ENCODE measurements at places on chromosomes 12 and 14.
A peak's percentile ranks its signal among the peaks of the same experiment; 100 is the strongest.

GRCh38 chr12:63069860-63070617 is 81.0 kb downstream of the AVPR1A start:
- DNase-seq, result no peak

DNA sequence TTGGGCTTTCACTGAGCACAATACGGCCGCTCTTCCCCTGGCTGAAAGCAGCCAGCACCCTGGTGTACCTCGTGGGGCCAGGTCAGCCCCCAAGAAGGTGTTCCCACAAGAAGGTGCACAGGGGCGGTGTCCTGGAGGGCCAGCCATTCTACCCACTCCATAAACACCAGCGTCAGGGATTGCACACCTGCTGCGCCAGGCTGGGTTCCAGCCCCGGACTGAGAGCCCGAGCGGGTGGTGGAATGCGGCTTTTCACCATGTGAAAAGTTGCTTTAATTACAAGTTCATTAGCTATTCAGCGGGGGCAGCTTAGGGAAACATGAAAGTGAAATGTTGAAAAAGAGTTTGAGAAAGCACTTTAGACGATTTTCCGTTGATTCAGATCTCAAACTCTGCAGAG is 17.5 kb upstream of the MMP17 start:
- no peak for DNase-seq

DNA sequence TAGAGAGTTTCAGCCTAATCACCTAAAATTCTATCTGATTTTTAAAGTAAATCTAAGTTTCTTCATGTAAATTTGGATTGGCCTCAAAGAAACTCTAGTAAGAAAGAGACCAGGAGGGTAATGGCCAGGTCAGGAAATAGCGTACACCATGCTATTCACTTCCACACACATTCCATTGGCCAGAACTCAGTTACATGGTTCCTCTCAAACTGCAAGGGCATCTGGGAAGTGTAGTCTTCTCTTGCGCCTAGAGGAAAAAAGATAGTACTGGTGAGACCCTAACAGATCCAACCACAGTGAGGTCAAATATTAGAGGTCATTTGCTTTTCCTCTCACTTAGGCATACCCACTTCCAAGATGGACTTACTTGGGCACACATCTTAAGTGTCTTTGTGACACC is 39.1 kb downstream of the MBIP start:
- no peak for DNase-seq

DNA sequence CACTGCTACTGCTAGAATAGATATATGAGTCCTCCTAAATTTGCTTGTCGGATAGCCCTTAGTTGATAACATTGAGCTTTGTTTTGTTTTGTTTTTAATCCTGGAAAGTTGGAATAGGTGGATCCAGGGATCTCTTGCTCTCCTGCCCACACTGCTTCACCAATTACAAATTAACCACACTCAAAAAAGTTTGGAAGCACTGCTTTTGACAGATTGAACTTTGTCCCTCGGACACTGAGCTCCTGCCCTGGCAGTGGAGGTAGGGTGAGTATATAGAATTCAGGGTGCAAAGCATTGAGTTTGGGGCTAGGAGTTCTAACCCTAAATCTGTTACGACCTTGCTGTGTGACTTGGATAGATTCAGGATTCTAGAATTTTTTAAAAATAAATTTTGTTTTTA is 15.1 kb upstream of the SYNDIG1L start:
- DNase-seq, result no peak

GRCh38 chr12:132572106-132572505 is 38.3 kb downstream of the LRCOL1 start:
- no peak for DNase-seq

GRCh38 chr14:36069535-36069900 is 107.0 kb downstream of the PTCSC3 start:
- peak; percentile 72 for DNase-seq

DNA sequence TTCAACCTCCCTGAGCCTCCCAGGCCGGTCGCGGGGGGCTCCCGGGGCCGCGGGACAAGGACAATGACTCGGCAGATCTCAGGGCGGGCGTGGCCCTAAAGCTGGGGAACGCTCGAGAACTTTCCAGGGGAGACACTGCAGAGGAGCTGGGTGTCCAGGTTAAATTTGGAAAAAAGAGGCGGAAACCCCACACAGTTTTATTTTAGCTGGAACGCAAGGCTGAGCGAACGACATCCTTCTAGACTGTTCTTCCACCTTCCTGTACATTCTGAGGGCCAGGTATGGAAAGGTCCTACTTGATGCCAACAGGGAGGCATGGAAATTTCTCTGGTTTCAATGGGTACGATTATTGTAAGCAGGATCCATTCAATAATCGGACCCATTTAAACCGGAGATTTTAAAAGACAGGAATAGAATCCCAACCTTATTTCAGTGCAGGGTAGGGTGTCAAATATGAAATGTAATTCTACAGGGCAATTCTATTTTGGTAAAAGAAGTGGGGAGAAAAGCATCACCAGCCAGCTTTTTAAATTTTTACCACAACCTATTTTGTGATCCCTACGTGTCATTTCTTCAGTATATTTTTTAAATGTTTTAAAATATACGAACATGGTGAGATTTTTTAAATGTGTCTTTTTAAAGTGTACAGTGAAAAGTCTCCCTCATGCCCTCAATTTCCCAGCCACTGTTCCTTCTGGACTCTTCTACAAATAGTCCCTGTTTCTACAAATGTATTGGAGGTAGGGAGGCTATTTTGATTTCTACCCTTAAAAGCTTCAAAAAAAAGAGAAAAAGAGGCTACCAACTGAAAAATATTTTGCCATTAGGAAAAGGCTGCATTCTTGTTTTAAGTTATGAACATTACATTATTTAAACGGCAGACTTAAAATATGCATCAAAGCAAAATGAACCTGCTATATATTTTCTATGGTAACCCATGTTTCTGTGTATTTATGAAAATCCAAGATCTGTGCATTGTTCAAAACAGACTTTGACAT is 1.1 kb upstream of the UBC start:
- no peak for DNase-seq

- DNase-seq, result no peak
Measured at GRCh38 chr14:31990926-31991572, 86.1 kb upstream of the ARHGAP5 start.

GRCh38 chr14:55446833-55447232 is 6.4 kb upstream of the TBPL2 start:
- DNase-seq, result no peak

GRCh38 chr12:109773384-109774011 is 59.7 kb downstream of the TRPV4 start:
- no peak for DNase-seq

- DNase-seq, result peak; percentile 85
Measured at GRCh38 chr14:104150136-104151025, 12.0 kb downstream of the KIF26A start.

DNA sequence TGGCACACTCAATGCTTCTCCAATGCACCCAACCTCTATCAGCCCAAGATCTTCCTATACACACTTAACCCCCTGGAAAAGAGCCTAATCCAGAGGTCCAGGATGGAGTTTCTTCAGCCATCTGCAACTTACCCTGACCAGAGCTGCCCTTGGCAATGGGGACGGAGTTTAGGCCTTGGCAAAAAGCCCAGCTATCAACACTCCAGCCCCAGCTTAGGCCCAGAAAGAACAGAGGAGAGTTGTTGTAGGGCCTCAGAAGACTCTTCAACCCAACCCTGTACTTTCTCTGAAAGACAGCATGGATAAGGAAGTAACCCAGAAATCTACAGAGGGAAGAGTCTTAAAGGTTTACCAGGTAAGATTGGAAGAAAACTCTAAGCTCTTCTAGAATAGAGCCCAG is 219.3 kb upstream of the PELI2 start:
- no peak for DNase-seq

GRCh38 chr12:6887460-6887859 is 14.4 kb upstream of the SPSB2 start:
- no peak for DNase-seq

DNA sequence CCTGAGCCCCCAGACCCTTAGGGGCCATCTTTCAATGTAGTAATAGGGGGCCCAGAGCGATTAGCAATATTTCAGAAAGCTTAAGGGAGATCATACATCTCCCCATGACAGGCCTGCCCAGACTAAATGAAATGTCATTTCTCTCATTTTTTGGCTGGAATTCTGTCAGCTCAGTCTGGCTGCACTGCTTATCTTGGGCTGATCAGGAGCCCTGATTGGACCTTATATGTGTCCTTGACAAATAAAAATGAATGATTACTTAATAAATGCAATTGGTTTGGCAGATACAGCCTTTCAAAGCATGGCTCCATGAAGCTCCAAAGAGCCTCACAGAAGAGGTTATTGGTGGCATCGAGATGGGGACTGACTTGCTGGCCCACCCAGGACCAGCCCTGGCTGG is 121.9 kb downstream of the ADCK1 start:
- DNase-seq, result no peak

DNA sequence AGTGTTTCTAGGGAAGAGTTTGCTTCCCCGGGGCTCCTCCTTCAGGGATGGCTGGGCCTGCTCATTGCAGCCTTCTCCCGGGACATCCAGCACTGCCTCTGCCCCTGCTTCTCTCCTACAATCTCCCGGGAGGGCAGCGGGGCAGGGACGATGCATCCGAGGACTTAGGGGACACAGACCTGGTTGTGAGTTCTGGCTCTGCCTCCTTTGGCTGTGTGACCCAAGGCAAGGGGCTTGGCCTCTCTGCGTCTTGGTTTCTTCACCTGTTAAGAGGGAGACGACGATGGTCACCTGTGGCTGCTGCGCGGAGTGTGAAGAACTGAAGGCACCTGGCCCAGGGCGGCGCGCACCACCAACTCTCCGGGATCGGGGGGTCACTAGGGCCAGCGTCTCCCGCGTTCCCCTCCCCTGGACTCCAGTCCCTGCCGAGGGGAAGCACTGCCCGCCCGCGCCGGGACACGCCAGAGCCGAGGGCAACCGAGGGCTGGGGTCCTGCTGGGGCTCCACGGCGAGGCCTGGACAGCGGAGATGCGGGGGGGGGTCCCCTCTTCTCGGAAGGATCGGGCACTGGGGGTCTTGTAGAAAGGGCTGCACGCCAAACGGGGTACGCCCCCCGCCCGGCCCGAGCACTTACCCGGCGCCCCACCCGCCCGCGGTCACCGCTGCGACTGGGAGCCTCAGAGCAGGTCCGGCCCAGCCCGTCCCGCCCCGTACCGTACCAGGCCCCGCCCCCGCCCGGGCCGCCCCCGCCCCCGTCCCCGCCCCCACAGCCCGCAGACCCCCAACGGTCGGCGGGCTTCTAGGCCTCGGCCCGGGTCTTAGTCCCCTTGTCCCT is at the start of gene HVCN1:
Gene HVCN1 (minus strand): TSS at position 670 of the 835 bp plus-strand sequence. CDS start 5,870 bp downstream, outside the sequence.
- DNase-seq, result peak; percentile 44

DNA sequence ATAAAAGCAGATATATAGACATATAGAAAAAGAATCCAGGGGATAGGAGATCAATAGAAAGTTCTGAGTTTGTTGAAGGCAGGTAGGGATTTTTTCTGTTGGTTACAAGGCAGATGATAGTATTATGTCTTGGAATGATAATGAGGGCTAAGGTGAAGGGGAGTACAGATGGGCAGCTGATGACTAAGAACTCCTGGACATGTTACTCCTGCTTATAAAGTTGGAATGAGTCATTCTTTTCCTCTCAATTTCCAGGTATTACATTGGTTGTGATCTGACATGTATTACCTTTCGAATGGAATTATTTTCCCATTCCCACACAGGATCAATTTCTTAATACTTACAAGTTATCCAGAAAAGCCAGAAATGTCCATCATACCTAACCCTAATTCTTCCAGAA is 545.2 kb upstream of the MGAT4C start:
- no peak for DNase-seq

DNA sequence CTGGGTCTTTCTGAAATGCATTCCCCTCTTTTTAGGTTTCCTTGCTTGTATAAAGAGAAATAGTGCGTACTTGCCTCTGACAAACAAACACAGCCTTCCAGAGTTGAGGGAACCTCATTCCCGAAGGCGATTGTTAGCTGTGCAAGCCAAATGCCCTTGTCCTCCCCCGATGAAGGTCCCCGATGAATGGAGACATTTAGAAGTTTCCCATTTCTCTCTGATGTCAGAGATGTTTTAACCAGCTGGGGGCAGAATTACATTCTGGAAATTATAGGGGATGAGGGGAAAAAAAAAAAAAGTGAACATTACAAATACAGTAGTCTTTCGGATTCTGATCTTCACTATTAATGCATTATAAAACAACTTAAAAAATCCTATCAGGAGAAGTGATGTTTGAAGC is 366.8 kb downstream of the VRK1 start:
- DNase-seq, result no peak

DNA sequence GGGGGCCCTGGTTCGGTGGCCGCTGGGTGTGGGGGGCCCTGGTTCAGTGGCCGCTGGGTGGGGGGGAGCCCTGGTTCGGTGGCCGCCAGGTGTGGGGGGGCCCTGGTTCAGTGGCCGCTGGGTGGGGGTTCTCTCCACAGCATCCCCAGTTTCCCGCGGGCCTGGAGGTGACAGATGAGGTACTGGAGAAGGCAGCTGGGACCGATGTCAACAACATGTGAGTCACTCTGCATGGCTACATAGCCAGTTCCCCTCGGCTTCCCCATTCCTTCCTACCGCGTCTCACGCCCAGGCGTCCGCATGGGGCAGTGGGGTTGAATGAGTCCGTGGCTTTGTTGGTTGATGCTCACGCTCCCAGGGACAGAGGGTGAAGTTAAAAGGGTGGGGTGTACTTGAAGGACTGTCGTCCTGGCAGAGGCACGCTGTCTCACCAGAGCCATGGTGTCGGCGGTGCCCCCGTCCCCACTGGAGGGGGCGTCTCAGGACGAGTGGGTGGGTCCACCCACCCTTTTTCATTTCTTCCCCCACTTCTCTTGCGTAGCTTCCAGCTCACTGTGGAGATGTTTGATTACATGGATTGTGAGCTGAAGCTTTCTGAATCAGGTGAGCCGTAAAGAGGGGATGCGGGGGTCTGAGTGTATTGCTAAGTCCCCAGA is 15.6 kb downstream of the HIP1R start:
- no peak for DNase-seq

DNA sequence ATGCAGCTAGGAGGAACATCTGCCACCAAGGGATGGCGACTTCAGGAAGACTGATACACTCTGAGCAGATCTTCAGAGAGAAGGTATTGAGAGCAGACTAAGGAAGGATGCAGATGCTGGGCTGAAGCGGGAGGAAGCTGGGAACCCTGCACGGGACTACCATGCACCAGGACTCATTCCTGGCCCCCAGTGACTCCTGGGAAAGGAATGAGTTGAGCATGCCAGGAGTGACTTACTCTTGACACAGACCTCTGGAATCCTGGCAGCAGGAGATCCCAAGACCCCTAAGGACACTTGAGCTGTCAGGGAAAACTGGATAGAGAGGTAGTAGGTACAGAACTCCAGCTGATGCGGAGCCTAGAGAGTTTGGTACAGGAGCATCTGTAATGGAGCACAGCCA is 336.1 kb downstream of the RPS29 start:
- DNase-seq, result no peak

DNA sequence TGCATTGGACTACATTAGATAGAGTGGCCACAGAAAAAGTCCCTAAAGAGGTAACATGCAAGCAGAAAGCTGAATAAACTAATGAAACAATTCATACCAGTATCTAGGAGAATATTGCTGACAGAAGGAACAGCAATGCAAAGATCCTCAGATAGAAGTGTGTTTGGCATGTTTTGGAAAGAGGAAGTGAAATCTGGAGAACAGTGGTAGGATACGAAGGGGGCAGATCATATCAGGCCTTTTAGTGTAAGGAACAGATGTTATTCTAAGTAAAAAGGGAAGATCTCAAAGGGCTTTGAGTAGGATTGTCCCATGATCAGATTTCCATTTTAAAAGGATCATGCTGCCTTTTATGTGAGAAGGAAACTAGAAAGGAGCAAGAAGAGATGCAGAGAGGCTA is 342.9 kb downstream of the PAWR start:
- no peak for DNase-seq

GRCh38 chr14:43729143-43729542 is 777.9 kb downstream of the FSCB start:
- no peak for DNase-seq
